ENCODE measurements at places on chromosomes 2 and 18. TPM values are rescaled to one million over a fixed set of nuclear protein-coding genes. Genes with fewer than 3 reads are reported as not detected.

- DNase-seq: no peak
Observed at GRCh38 chr18:48550101-48550729, 11.4 kb downstream of the CTIF start.

DNA sequence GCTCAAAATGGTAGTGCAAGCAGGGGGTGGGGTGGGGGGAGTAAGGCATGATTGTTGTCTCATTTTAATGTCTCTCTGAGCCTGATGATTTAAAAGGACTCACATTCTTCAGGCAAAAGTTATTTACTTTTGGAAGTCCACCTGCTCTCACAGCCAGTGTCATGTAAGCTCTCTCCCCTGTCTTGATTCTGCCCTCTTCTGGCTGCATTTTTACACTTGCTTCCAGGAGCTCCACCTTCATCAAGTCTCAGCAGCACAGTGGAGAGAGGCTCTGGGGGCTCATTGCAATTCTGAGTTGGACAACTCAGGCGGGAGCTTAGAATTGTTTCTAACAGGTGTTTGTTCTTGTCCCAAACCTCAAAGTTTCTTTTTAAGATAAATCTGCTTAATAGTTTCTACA is 39.2 kb downstream of the GNAL start:
- peak; percentile 13 for DNase-seq

- no peak for DNase-seq
Observed at GRCh38 chr2:184336688-184337087, 261.6 kb upstream of the ZNF804A start.

Gene UGT1A6
- total RNA-seq: 9.6 TPM

Gene DHRS9
- 1.6 TPM for total RNA-seq

Data from tongue (tissue), 3 donors.